ENCODE measurements at places on chromosomes 5 and 9.

DNA sequence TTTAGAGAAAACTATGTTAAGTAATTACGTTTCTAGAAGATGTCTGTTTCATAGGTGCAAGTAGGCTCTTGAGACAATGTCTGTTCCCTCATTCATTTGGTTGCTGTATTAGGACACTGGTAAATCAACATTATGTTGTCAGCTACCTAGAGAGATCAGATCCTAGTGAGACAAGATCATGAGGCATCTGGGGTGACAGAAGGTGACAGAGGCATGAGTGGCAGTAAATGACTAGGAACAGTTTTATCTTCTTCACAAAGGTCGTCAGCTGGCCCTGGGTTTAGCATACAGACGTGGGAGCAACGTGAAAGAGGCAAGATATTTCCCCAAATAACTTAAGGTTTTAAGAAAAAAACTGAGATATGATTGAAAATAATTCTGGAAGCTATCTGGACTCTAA, 1926.3 kb upstream of the WWC1 start:
- no peak for DNase-seq

GRCh38 chr5:51539232-51539631, 156.0 kb downstream of the ISL1 start:
- no peak for DNase-seq

DNA sequence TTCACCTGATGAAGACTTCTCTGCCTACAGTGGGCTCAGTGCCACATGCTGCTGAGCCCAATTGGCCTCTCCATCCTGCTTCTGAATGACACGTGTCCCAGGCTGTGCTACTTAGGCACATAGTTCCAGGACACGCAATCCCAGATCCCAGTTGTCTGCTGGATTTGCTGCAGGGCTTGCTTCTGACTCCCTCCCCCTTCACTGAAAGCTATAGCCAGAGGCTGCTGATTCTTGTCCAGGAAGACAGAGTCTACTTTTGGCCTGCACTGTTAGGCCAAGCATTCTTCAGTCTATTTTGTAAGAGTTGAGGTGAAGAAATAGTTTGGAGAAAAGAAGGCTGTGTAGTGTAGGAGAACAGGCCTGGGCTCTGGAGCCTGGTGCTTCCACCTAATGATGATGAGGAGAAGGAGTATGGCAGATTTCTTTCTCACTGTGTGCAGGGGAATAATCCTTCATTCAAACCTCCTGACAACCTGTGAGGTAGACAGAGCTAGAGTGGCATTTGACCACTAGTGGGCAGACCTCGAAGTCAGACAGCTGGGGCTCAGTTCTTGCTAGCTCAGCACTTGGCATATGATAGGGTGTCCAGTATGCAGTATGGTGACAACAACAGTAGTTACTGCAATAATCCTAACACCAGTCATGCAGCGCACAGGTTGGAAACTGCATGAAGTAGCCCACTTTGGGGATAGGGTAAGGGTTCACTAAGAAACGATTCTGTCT, 19.5 kb upstream of the ASPN start:
- no peak for DNase-seq

GRCh38 chr5:178284996-178285395, 52.4 kb upstream of the PHYKPL start:
- DNase-seq = no peak

GRCh38 chr5:155307229-155307628, 293.7 kb downstream of the KIF4B start:
- no peak for DNase-seq

- no peak for DNase-seq
Observed at GRCh38 chr9:137454597-137455358, 4.4 kb downstream of the NSMF start.

DNA sequence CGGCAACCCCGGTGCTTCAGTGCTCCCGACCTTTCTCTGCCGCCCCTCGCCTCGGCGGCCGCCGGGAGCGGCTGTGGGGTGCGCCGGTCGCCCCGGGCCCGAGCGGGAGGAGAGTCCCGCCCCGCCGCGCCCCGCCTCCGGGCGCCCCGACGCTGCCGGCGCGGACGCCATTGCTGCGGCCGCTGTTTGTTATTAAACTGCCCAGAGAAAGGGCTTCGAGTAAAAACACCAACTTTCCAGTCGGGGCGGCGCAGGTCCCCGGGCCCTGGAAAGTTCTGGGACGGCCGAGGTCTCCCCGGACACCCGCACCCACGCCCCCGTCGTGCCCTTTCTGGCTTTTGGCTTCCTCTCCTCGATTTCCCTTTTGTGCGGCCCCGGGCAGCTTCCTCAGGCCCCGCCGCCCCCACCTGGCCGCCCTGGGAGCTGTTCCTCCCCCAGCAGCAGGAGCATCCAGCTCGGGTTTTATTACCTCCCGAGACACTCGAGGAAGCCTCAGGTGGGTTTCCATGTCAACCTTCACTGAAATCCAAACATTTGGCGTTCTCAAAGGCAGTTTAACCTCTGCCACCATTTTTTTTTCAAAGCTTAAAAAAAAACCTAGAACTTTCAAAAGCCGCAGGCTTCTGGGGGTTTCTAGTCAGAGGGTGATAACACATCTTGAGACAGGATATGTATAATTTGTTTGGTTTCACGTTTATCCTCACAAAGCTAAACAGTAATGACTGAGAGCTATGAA, 334.4 kb downstream of the CWC27 start:
- DNase-seq = no peak
